ENCODE measurements at places on chromosomes 13 and 19.

- DNase-seq: no peak
These were observed 140.0 kb downstream of the DACH1 start for GRCh38 chr13:71727042-71727441.

DNA sequence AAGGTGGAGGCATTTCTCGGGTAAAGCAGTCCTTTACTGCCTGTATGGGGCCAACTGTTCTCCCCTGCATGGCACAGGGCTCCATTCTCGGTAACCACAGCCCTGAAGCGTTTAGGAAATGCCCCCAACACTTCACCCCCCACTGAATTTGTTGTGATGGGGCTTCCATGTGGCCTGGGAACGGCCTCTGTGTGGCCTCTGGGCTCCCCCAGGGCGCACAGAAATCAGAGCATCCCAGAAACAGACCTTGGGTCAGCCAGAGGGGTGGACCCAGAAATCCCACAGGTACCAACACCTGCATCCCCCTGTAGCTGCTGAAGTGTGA lies 153.7 kb upstream of the VSTM2B start:
- DNase-seq: no peak

- no peak for DNase-seq
These were observed 61.9 kb downstream of the KDM4B start for GRCh38 chr19:5030822-5031221.

DNA sequence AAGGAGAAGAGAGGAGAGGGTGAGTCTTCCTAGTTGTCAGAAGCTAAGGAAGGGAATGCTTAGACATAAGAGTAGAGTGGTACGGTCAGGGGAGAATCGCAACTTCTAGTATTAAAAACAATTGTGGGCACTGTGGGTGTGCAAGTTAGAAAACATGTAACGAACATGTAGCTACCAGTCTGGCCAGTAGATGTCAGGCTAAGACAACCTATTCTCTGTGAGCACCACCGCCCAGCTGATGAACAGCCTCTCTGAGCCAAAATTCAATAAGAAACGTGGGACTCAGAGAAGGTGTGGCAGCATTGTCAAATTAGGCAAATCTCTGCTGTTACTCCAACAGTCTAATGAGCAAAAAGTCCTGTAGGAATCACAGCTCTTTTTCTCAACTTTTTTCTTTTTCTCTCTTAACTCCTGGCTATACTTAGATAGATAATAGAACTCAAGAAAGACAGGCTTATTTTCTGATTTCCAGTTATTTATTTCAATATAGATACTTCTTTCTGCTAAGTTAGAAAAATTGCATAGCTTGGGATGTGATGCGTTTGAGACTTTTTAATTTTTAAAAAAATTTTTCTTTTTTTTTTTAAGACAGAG lies 186.2 kb downstream of the USP12 start:
- DNase-seq: peak; percentile 78

DNA sequence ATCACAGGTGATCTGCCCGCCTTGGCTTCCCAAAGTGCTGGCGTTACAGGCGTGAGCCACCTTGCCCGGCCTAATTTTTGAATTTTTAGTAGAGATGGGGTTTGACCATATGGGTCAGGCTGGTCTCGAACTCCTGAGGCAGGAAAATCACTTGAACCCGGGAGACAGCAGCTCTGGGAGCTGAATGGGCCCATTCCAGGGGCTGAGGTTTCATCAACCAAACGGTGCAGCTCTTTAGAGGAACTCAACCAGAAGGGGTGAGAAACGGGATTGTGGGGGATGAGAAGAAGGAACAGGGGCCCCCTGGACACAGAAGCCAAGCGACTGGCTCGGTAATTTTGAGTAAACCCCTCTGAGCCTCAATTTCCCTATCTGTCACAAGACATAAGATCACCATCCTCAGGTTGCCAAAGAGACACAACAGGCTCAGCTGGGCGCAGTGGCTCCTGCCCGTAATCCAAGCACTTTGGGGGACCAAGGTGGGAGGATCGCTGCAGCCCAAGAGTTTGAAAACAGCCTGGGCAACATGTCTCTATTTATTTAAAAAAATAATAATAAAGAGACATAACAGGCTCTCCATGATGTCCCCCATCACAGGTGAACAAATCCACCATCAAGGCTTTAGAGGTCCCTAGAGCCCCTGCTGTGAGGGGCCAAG lies 562 bp downstream of the IQCN start:
- DNase-seq: no peak

DNA sequence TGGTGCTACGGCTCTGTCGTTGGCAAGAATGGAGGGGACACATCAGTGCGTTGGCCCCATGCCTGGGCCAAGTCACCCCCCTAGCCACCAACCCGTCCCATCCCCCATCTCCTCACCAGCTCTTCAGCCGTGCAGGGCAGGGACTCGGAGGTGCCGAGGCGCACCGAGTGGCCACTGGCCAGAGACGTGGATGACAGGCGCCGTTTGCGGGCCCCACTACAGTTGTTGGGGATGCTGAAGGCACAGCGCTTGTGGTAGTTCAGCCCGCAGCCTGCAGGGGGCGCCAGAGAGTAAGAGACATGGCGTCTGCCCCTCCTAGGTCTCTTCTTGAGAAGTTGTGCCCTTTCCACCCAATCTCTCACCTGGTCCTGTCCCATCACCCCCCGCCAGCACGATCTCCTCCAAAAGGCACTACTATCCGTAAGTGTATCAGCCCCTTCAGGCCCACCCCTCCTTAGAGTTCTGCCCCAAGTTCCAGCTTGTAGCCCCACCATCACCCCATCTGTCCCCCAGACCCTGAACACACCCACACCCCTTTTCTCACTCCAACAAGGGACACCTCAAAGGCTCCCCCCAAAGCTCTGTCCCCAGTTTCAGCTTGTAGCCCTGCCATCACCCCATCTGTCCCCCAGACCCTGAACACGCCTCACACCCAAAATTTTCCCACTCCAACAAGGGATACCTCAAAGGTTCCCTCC lies 12.4 kb downstream of the PRKD2 start:
- peak; percentile 52 for DNase-seq

DNA sequence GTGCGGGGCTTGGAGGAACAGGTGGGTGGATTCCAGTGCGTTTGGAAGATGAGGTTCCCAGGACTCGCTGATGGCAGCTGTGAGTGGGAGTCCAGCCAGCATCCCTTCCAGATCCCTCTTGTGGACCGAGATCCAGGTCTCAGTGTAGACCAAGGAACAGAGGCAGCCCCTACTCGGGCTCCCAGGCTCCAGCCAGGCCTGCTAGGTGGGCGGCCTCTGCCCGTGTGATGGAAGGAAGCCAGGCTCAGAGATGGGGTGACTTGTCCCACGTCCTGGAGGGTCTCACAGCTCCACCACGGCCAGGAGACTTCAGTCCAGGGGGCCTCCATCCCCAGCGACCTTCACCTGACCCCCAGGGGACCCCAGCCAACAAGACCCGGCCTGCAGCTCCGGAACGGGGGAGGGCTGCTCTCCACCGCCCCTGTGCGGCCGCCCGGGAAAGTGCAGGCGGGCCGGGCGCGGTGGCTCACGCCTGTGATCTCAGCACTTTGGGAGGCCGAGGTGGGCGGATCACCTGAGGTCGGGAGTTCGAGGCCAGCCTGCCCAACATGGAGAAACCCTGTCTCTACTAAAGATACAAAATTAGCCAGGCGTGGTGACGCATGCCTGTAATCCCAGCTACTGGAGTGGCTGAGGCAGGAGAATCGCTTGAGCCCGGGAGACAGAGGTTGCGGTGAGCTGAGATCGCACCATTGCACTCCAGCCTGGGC lies 729 bp upstream of the MADCAM1 start:
- no peak for DNase-seq

GRCh38 chr19:10223488-10224213 lies 7.5 kb downstream of the S1PR2 start:
- no peak for DNase-seq

DNA sequence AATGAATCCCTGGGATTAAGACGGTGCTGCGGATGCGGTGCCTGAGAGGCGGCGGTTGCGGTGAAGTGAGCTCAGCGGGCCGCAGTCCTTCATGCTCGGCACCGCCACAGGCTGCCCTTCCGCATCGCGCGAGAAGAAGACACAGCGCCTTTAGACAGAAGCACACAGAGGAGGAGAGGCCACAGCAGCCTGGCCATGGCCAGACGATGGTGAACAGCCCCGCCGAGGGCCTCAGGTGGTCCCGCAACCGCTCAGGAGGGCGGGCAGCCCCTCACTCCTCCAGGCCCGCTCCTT lies 459.2 kb downstream of the MYO16 start:
- no peak for DNase-seq

GRCh38 chr19:42576241-42576640 lies 18.5 kb downstream of the CEACAM8 start:
- no peak for DNase-seq

GRCh38 chr19:47094557-47095475 lies 18.8 kb downstream of the ZC3H4 start:
- DNase-seq: peak; percentile 70

- no peak for DNase-seq
These were observed 122.3 kb upstream of the RNF113B start for GRCh38 chr13:98299235-98299965.

- DNase-seq: no peak
These were observed 17.5 kb downstream of the KLF2 start for GRCh38 chr19:16342002-16342715.

- no peak for DNase-seq
These were observed 105.3 kb downstream of the STARD13 start for GRCh38 chr13:33180122-33180804.

GRCh38 chr13:112725346-112726015 lies 35.6 kb downstream of the ATP11A start:
- DNase-seq: no peak

GRCh38 chr19:38170334-38170733 lies 53.7 kb downstream of the DPF1 start:
- DNase-seq: no peak

- DNase-seq: no peak
These were observed 575.0 kb upstream of the KLF12 start for GRCh38 chr13:74709226-74709625.

- DNase-seq: no peak
These were observed 302.6 kb downstream of the ATP8A2 start for GRCh38 chr13:25674371-25674770.

- DNase-seq: no peak
These were observed 1263.1 kb downstream of the PCDH9 start for GRCh38 chr13:65966991-65967451.

- DNase-seq: no peak
These were observed 356.7 kb downstream of the FGF9 start for GRCh38 chr13:22027566-22027965.

DNA sequence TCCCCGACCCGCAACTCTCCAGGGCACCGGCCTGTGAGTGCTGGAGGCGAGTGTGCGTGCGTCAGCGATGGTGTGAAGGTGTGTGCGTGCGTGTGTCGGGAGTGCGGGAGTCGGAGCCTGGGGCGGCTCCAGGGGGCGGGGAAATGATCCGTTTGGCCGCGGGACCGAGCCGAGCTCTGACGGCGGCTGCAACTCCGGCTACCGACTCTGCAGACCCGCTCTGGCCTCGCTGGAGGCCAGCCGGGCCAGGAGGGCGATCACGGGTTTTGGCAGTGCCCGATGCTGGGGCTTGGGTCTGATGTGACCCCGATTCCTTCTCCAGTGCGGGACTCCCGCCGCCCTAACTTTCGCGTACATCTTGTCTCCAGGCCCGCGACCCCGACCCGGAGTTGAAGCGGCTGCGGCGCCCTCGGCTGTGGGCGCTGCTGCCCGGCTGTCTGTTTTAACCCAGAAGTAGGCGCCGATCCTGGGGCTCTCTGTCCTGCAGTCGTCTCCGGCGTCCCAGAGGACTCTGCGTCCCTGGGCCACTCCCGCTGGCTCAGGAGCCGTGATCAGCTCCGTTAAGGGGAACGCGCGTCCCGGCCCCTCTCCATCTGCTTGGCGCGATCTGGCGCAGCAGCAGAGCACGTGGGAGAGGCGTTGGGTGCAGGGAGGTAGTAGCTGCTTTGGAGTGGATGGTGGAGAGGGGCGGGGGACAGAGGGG lies 1.2 kb downstream of the CHST8 start:
- no peak for DNase-seq

- peak; percentile 35 for DNase-seq
These were observed 187.9 kb downstream of the KATNAL1 start for GRCh38 chr13:30119476-30119875.

DNA sequence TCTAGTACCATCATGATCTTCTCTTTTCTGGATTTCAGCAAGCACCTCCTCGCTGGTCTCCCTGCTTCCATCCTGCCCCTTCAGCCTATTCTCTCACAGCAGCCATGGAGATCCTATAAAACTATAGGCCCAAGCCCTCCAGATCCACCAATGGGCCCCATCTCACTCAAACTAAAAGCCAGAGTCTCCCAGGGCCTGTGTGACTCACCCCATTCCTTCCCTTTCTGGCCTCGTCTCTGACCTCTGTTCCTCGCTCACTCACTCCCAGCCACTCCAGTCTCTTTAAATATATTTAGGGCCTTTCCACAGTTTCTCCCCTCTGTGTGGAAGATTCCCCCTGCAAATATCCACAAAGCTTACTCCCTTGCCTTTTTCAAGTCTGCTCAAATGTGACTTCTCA lies 89.7 kb downstream of the HSPH1 start:
- DNase-seq: no peak

- DNase-seq: no peak
These were observed 376.1 kb downstream of the DLEU7 start for GRCh38 chr13:50467156-50468110.

DNA sequence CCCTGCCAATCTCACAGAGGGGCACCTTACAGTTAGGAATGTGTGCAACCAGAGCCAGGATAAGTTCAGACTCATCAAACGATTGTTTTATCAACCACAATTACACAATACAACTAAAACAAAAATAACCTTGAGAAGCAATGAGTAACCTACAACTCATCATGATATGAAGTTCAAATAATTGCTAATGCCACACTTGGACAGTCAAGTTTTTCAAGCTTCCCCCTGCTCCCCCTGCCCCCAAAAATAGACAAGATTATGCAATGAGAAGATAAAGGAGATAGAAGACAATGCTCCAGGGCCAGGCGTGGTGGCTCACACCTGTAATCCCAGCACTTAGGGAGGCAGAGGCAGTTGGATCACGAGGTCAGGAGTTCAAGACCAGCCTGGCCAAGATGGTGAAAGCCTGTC lies 13.6 kb upstream of the KPNA3 start:
- no peak for DNase-seq

- no peak for DNase-seq
These were observed 9.7 kb upstream of the LENG8 start for GRCh38 chr19:54439174-54439851.

DNA sequence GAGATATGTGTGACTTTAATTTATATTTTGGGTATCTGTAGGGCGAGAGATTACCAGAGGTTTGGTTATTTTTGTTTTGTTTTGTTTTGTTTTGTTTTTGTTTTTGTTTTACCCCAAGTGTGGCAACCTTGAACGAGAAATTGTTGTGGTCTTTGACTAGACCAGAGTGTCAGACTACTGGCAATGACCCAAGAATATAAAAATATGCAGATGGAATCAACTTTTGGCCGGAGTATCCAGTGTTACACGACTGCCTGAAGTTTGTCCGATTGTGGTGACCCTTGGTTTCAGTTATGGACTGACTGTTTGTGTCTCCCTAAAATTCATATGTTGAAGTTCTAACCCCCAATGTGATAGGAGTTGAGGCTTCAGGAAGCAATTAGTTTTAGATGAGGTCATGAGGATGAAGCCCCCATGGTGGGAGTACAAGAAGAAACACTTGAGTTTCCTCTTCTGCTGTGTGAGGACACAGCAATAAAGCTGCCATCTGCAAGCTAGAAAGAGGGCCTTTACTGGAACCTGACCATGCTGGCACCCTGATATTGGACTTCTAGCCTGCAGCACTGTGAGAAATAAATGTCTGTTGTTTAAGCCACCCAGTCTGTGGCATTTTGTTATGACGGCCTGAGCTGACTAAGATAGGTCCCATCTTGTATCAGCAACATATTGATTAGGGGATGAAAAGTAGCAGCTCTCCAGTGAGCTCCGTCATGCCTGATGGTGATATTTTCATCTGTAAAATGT lies 261.7 kb downstream of the MTUS2 start:
- no peak for DNase-seq
